Hematopoietic multipotent progenitor cell treated with erythropoietin and hydrocortisone succinate and interleukin-3 and kit ligand, for 8 days (in vitro differentiated cells): ENCODE measurements at places on chromosomes 5 and 9.

- no peak for DNase-seq
Observed at GRCh38 chr5:107592515-107592914, 78.2 kb downstream of the EFNA5 start.

- DNase-seq: no peak
Observed at GRCh38 chr9:82491604-82492003, 503.0 kb downstream of the SPATA31D1 start.

DNA sequence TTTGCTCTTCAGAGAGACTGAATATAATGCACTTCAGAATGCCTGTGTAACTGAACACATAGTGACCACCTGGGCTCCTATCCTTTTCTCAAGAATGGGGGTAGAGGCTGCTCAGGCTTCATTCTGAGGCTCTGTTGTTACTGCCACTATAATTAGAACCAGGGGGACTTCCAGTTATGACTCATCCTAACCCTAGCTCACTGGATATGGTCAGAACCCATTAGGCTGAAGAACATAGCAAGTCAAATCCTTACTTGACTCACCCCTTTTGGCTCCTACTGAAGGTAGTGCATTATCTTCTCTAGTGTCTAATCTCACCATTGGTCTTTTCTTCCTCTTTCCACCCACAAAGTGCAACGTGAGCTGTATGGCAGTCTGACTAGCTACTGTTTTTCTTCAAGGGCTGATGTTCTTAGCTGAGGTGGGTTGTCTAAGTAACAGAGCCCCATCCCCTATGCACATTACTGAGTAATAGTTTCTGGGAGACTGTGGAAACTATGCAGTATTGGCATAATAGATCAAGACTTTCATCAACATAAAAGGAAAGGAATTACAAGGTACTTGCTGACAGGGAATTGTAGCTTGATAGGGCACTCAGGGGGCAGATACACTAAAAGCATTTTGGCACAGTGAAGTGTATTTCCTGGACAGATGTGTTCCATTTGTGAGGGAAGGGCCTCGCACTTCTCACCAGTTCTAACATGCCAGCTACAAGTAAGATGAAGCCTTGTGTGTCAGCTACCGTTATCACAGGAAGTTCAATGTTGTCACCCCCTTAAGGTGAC lies 431.0 kb upstream of the MEF2C start:
- DNase-seq: peak; percentile 43

- no peak for DNase-seq
Observed at GRCh38 chr9:7561527-7562080, 238.0 kb downstream of the DMAC1 start.

GRCh38 chr5:21397693-21398092 lies 1409.7 kb upstream of the CDH18 start:
- DNase-seq: no peak

GRCh38 chr5:33641744-33642505 lies 201.2 kb downstream of the TARS1 start:
- DNase-seq: no peak

DNA sequence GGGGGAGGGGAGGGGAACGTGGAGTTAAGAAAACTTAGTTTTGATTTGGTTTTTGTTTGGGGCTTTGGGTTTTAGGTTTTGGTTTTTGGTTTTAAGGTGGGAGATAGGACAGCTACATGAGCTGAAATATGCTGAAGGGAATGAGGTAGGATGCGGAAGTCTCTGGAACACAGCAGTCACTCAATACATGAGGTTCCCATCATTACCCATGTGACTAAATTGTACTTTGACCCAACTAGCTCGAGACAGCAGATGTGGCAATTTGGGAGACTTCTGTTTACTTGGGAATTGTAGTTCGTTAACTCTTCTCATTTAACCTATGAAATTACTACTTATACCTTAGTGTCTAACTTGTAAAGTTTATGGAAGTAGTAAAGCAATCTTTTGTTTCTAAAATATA lies 124.2 kb downstream of the TLE1 start:
- no peak for DNase-seq

DNA sequence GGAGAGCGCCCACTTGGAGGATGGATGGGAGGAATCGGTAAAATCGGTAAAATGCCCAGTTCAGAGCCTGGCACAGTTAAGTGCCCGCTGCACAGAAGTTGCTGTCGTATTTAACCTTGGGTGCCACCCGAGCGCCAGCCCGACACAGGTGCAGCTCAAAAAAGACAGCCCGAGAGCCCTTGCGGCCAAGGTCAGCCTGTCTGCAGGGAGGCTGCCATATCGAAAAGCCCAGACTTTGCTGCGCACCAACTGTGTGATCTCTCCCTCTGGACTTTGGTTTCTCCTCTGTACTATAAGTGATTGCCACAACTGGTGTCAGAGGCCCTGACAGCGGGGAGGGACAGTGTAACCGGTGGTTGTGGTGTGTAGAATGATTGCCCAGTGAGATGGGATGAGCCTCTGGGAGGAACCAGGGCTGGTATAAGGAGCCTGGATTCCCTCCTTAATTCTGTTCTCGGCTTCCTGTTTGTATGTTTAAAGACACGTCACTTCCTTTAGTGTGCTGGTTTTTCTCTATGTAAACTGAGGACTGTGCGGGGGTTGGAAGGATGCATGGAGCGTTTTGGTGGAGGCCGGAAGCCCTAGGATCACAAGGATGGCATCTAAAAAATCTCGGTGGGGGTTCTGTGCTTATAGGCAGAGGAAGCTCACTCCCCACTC lies 792 bp downstream of the NTMT1 start:
- DNase-seq: peak; percentile 50

DNA sequence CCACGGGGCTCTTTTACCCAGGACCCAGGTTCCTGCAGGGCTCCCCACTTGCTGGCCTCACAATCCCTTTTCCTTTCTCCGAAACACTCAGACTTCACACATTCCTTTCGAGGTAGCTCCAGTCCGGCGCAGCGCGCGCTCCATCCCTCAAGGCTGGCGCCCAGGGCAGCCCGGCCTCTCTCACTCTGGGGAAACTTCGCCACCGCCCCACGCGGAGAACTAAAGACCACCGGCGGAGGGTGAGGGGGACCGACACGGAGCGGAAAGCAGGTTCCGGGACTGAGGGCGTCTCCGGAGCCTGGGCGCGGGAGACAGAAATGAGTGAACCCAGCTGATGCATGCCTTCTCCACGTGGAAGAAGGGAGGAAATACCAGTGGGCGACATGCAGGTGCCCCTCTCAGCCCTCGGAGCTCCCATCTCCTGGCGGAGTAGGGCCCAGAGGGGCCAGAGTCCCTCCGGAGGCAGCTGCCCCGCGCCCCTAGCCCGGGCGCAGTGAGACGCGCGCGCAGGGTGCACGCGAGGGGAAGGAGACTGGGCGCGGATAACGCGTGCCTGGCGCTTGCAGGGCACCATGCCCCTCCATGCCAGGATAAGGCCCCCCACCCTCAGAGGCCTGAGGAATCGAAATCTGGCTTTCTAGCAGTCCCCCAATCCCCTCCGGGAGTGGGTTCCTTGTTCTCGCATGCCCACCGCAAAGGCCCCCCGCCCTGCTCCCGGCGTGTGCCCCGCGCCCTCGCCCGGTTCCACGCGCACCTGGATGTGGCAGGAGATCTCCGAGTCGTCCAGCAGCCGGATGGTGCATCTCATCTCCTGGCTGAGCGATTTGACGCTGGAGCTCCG lies 650 bp downstream of the FRMD3 start:
- no peak for DNase-seq

DNA sequence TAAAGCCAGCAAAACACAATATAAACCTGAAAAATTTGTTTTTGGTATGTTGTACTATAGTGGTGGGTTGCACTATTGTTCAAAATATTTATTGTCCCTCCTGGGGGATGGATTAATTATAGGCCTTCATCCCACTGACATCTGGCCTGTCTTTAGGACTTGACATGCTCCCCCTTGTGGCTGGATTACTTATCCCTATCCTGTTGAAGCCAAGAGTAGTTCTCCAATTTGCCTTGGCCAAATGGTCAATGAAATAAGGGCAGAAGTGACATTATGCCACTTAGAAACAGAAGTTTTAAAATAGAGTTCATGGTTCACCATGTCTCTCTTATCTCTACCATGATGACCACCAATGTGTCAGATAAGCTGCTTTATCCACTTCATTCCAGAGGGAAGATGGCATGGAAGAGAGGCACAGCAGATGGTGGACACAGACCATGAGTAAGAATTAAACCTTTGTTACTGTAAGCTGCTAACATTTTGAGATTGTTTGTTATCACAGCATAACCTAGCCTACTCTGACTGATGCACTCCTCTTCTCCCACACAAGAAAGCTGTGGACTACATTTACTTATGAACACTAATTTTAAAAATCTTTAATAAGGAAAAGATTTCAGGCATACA lies 29.2 kb upstream of the ARHGEF28 start:
- peak; percentile 64 for DNase-seq

DNA sequence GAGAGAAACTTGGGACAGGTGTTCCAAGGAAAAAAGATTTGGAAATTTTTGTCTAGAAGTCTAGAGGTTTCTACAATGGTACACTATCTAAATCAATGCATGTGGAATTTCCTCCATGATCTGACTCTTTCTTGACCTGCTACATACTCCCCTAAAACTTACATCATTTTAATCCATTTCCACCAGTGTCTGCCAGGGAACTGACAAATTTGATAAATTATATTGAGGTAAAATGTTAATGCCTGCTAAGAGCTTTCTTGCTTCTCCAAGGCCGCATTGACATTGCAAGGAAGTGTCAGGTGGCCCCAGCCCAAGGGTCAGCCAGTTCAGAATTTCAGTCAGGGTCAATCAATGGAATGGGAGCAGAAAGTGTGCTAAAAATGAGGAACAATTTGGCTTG lies 163.4 kb upstream of the FBXL17 start:
- DNase-seq: no peak
